ENCODE measurements at places on chromosomes 13 and 19. TPM values are rescaled to one million over a fixed set of nuclear protein-coding genes. Genes with fewer than 3 reads are reported as not detected.

- DNase-seq, result no peak
These were observed 143.4 kb downstream of the SHISA2 start for GRCh38 chr13:25908366-25908765.

- no peak for DNase-seq
These were observed 107.4 kb upstream of the CSNK1A1L start for GRCh38 chr13:37212826-37213225.

DNA sequence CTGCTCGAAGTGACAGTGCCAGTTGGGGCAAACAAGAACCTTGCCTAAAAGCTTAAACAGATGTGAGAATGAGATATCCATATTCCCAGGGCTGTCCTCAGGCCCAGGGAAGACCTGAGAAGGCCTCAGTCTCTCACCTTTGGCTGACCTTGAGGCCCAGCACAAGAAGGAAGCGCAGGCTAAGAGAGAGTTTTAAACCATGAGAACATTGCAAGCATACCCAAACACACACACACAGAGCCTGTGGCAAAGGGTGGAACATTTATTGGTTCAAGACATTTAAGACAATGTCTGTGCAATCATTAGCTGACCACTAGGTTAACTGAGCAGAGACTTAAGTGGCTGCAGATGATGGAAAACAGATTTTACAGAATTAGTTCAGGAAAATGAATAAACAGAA is 248.2 kb downstream of the NBEA start:
- no peak for DNase-seq

The CALR3 gene
- polyA plus RNA-seq, result not detected

All from hepatocyte (in vitro differentiated cells).